ENCODE measurements at places on chromosomes 11 and 22.

- DNase-seq, result no peak
Measured at GRCh38 chr22:48425091-48425506, 1402.6 kb downstream of the BRD1 start.

GRCh38 chr22:43136255-43136654 lies 6.9 kb downstream of the MCAT start:
- DNase-seq, result peak; percentile 14

- DNase-seq, result no peak
Measured at GRCh38 chr11:128604723-128605122, 17.4 kb upstream of the ETS1 start.

DNA sequence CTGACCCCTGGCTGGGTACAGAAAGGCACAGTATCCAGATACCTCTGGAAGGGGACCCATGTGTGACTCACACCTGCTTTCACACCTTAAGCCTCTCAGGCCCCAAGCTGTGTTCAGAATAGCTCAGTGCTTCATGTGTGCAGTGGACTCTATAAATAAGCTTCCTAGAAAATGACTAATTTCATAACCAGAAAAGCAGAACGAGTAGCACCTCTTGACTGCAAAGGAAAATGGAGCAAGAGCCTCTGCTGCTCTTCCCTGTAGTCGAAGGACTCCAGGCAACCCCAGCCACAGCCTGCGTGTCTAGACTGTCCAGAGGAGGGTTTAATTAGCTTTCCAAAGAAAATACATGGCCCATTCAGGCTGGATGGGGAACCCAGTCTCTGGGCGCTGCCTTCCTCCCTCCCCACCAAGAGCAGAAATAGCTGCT lies 23.1 kb downstream of the PTPN5 start:
- DNase-seq, result peak; percentile 85

DNA sequence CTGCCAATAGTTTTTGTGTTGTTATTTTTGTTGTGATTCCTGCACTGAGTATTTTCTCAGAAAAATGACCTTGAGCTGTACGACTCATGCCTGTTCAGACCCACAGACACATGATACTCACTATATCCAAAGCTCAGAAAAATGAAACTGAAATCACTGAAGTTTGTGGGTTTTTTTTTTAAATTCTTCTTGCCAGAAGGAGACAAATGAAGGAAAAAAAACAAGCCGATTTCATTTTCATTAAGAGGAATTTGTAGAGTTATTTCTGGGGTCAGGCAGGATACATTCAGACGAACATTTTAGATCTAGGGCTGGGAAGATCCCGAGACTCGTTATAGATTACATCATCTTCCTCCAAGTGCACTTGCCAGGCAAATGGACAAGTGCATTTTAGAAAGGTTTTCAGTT lies 60.4 kb downstream of the BMAL1 start:
- DNase-seq, result peak; percentile 36

DNA sequence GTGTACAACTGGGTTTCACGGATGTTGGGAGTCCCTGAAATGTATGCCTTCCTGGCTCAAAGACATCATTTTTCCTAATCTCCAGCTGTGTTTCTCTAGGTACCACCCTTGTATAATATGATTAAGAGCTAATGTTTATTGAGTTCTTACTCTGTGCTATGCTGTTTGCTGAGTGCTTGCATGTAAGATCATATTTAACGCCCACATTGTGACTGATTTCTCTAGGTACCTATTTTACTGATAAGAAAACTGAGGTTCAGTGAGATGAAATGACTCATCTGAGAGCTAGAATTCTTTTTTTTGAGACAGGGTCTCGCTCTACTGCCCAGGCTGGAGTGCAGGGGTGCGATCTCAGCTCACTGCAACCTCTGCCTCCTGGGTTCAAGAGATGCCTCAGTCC lies 42.6 kb downstream of the FAM227A start:
- no peak for DNase-seq

DNA sequence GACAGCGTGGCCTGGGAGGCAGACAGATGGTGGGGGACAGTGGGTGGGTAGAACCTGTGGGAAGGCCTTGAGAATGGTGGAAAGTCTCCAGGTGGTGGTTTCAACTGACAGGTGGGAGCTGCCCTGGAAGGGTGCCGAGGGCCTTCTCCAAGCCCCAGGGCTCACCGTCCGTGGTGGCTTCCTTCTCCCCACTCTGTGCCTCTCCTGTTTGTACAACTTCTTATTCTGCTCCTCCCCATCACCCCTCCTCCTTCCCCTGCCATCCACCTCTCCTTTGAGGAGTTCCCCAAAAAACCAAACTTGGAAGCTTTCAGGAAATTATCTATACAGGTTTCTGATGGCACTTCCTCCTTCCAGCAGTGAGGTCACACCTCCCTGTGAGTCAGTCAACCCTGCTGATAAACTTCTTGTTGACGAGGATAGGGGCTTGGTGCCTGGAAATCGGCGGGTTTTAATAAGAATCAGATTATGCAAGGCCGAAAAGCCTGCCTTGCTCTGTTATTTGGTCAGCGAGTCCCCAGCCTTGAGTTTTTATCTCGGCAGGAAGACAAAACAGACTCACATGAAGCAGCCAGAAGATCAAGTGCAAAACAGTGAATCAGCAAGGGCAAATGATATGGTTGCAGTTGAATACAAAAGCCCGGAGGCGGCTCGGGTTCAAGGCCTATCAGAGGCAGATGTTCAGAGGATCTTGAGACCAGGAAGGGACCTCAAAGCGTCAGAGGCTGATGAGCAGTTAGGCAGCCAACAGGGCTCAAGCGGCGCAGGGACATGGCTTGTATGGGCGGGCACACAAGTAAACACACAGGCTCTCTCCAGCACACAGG lies 9.5 kb upstream of the ST3GAL4 start:
- DNase-seq, result peak; percentile 82

DNA sequence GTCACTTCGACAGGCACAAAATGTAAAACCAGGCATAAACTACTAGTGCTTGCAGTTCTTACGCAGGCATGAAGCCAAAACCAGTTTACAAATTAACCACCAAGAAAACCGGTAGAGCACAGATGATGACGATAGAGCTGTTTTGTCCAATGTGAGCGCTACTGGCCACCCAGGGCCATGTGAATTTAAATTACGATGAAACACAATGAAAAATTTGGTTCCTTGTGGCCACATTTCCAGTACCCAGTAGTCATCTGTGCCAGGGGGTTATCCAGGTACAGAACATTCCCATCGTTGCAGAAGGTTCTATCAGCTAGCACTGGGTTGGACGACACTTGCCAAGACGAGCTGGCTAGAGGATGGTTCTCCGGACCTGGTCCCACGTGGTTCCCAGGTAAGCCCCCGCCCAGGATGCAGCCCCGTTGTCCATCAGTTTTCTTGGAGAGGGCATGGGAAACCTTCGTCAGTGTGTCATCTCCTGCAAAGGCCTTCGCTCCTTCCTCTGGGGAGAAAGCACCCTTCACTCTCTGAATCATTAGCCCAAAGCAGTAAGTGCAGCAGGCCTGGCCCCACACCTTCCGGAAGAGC lies 1.1 kb upstream of the CD81 start:
- DNase-seq, result no peak
